Naive thymus-derived CD4-positive, alpha-beta T cell (primary cell): ENCODE measurements at places on chromosomes 11 and 22. TPM values are rescaled to one million over a fixed set of nuclear protein-coding genes. Genes with fewer than 3 reads are reported as not detected.

DNA sequence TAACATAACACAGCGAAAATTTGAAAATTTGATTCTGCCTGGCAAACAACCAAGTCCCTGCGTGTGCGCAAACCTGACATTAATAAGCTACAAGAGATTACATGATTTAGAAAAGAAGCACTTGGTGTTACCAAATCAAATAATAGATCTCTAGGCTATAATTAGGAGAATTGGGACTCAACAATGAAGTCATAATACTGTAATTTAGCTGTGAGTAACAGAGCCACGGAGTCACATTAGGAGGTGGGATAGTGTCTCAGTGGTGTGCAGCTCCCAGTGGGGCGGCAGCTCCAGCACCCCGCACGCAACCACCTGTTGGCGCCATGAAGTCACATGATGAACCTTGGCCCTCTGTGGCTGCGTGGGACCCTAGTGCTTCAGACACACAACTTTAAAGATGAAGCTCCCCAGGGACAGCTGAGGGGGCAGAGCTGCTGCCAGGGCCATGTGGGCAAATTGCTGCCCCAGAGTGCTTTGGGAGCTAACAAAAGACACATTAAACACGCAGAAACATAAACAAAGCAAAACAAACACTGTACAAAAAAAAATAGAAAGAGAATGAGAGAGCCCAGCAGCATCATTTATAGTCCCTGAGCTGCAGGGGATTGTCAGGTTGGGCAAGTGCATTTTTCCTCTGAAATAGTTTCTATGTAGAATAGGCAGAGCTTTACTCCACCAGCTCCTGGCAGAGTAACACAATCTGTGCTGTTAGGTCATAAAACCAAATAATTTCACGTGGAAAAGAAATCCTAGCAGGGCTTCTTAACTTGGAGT is 605.6 kb downstream of the SOX6 start:
- no peak overlapping the region for H3K27ac ChIP-seq
- no peaks in the 10 kb centered on the region for H3K4me1 ChIP-seq
- H3K36me3 ChIP-seq: no peaks in the 10 kb centered on the region
- no peak for DNase-seq

DNA sequence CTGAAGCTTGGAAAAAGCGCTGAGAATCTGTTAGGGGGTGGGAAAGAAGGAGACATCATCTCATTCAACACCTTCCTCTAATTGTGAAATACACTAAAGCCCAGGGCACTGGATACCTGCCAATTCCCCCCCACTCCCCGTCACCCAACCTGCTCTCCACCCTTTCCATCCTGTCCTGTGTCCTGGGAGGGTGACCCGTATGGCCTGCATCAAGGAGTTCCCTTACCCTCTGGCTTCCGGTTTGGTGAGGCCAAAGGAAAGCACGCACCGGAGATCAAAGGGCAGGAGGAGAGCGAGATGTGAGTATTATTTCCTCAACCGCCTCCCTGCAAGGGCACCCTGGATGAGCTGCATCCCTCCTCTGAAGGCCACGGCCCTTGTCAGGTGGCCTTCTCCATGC is 65.0 kb upstream of the PTPRJ start:
- H3K27me3 ChIP-seq: no peaks in the 10 kb centered on the region
- H3K4me1 ChIP-seq: peaks cover 29% of the 10 kb centered on the region
- DNase-seq: peak; percentile 16

GRCh38 chr22:41833369-41834004 is 582 bp downstream of the SREBF2 start:
- peak; percentile 39 for DNase-seq
- H3K4me1 ChIP-seq: peaks cover 10% of the 10 kb centered on the region
- peak overlapping the region; percentile 97 for H3K27ac ChIP-seq
- H3K27me3 ChIP-seq: no peaks in the 10 kb centered on the region

DNA sequence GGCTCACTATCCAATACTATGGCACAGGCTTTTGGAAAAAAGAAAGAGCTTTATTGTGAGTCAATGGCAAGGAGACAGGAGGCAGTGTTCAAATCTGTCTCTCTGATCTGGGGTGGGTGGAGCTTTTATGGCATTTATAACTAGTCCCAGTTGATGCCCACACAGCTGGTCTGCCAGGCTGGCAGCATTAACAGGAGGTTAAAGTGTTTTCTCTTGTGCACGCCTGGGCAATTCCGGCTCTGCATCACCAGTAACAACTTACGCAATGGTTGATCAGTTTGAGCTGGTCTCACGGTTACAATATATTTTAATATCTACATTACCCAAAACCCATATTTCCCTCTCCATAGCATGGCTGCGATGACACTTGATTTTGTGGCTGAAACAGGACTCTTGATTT is 15.1 kb upstream of the SMIM38 start:
- H3K27me3 ChIP-seq: no peaks in the 10 kb centered on the region
- no peak overlapping the region for H3K4me3 ChIP-seq
- no peaks in the 10 kb centered on the region for H3K36me3 ChIP-seq
- no peak for DNase-seq

DNA sequence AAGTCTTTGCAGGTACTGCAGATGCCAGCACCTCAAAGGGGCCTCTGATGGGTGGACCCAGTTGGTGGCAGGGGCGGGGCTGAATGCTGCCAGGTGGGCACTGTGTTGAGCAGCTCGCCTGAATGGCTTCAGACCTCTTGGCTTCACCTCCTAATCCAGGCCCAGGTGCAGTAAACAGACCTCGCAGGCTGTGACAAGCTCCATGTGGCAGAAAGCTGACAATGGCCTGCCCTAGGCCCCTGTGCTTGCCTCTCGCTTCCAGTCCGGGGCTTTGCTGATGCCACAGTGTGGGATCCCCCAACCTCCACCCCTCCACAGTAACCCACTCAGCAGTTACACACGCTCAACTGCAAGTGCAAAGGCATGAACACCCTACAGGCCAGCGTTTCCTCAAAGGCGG is 9.4 kb downstream of the IGLL1 start:
- no peak overlapping the region for H3K27ac ChIP-seq
- peaks cover 6% of the 10 kb centered on the region for H3K27me3 ChIP-seq
- DNase-seq: no peak
- no peak overlapping the region for H3K4me3 ChIP-seq
- no peaks in the 10 kb centered on the region for H3K36me3 ChIP-seq

GRCh38 chr11:110435780-110436717 is 6.3 kb downstream of the FDX1 start:
- no peaks in the 10 kb centered on the region for H3K27me3 ChIP-seq
- H3K4me3 ChIP-seq: no peak overlapping the region
- peaks cover 6% of the 10 kb centered on the region for H3K4me1 ChIP-seq
- no peak for DNase-seq
- H3K36me3 ChIP-seq: peaks cover 21% of the 10 kb centered on the region

GRCh38 chr11:117166491-117166890 is 12.1 kb upstream of the SIDT2 start:
- no peak overlapping the region for H3K4me3 ChIP-seq
- H3K27ac ChIP-seq: no peak overlapping the region
- peaks cover 7% of the 10 kb centered on the region for H3K36me3 ChIP-seq
- no peaks in the 10 kb centered on the region for H3K27me3 ChIP-seq
- no peak for DNase-seq

DNA sequence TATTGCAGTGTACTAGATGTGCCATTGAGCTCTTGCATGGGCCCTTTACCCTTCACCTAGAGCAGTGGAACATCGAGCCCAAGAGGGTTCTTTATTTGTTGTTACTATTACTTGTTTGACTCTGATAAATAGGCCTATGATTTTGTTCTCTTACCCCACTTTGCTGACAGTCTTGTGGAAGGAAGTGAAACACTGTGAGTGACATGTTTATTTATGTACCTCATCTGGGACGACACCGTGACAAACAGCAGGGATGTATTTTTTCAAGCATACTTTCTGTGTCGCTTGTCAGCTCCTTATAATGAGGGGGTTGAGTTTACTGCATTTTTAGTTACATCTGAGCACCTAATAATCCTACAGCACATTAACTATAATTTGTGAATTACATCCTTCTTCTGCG is 1010.3 kb upstream of the TENM4 start:
- H3K27ac ChIP-seq: no peak overlapping the region
- no peaks in the 10 kb centered on the region for H3K4me1 ChIP-seq
- H3K36me3 ChIP-seq: no peaks in the 10 kb centered on the region
- DNase-seq: no peak

GRCh38 chr11:67126986-67127385 is 7.9 kb downstream of the KDM2A start:
- H3K27me3 ChIP-seq: no peaks in the 10 kb centered on the region
- H3K4me3 ChIP-seq: no peak overlapping the region
- peaks cover 4% of the 10 kb centered on the region for H3K36me3 ChIP-seq
- no peak overlapping the region for H3K27ac ChIP-seq
- H3K4me1 ChIP-seq: peaks cover 3% of the 10 kb centered on the region

DNA sequence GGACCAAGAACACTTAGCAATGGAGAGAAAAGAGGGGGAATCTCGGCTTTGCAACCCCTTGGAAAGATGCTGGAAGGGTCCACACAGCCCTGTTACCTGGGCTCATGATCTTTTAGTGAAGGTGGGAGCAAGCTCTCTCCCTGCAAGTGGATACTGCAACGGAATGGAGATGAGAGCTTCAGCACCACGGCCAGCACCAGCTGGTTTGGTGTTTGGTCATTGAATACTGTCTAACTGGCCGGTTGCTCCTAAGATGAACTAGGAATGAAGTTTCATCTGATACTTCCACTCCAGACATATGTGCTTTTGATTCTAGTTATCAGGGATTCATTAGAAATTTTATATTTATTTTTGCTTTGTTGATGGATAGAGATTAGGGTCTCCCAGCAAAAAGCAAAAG is 16.3 kb downstream of the HTR3A start:
- H3K4me3 ChIP-seq: no peak overlapping the region
- DNase-seq: no peak
- H3K27ac ChIP-seq: no peak overlapping the region
- H3K4me1 ChIP-seq: no peaks in the 10 kb centered on the region

DNA sequence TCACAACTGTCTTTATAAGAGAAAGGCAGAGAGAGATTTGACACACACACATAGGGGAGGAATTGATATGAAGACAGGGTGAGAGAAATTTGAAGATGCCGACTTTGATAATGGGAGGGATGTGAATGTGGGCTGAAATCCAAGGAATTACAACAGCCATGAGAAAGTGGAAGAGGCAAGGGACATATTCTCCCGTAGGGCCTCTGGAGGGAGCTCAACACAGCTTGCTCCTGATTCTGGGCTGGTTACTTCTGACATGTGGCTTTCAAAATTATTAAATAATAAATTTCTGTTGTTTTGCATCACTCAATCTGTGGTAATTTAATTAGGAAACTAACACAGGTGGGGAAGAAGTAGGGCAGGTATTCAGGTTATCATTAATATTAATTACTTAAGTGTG is 282.9 kb downstream of the LUZP2 start:
- no peak for DNase-seq
- H3K4me1 ChIP-seq: no peaks in the 10 kb centered on the region
- H3K27me3 ChIP-seq: no peaks in the 10 kb centered on the region

- no peaks in the 10 kb centered on the region for H3K36me3 ChIP-seq
- H3K4me3 ChIP-seq: peak within 1 kb of the TSS; percentile 27
- no peaks in the 10 kb centered on the region for H3K27me3 ChIP-seq
These were observed at the start of gene CD151 for GRCh38 chr11:832529-833113. CD151 (plus strand) TSS chr11:832952; CDS start chr11:836070, 3,118 bp downstream.

DNA sequence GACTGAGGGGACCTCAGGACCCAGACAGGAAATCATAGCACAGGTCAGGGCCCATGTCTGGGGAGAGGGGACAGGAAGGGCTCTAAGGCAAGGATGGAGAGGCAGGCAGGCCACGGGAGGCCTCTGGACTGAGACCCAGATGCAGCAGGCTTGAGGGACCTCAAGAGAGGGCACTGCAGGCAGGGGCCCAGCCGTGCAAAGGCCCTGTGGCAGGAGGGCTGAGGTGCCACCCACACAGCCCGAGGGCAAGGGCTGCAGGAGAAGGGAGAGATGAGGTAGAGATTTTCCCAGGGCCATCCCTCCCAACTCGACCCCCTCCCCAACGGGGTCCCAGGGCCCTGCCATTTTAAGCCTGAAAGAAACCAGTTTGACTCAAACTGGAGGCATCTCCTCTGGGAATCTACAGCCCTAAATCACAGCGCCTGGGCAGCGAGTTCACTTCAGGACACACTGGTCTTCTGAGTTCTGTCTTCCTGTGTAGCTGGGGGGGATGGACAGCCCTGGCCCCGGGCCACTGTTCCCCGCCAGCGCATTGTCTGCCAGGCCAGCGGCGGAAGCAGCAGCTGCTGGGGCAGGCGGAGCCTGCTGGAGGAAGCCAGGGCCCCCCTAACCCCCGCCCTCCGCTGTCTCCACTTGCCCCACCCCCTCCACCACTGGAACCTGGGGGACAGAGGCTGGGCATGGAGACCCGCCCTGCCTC is 20.3 kb upstream of the WNT7B start:
- H3K27me3 ChIP-seq: no peaks in the 10 kb centered on the region
- DNase-seq: no peak
- peaks cover 6% of the 10 kb centered on the region for H3K4me1 ChIP-seq
- H3K4me3 ChIP-seq: no peak overlapping the region

DNA sequence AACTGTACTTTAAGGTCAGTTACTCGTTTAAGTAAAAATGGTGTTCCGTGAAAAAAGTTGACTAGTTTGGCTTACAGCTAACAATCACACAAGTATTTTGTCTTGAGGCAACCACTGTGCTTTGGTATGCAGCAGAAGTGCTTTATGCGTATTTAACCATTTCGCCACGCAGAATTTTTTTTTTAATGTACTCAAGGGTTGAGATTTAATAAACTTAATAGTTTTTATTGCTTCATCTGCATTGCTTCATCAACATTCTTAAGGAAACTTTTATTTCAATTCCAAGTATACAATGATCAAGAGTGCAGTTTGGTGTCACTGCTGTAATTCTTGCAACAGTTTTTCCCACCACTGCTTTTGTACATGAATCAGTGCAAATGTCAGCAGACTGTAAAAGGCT is 66.4 kb downstream of the ZNRF3 start:
- no peaks in the 10 kb centered on the region for H3K4me1 ChIP-seq
- H3K36me3 ChIP-seq: no peaks in the 10 kb centered on the region
- no peak for DNase-seq
- H3K4me3 ChIP-seq: no peak overlapping the region
- H3K27me3 ChIP-seq: no peaks in the 10 kb centered on the region

Gene CD6
- total RNA-seq: 440 TPM

Gene UCP2
- total RNA-seq: 365 TPM

Gene CDC45
- total RNA-seq: 0.35 TPM

Gene BIRC3
- total RNA-seq: 62.3 TPM

Gene SLC6A5
- not detected for total RNA-seq

Gene C11orf21
- total RNA-seq: 112 TPM
